NCI-H1694 treated with DMSO at 0.1 percent for 48 hours (cell line): ENCODE measurements at places on chromosomes 5 and 9.

DNA sequence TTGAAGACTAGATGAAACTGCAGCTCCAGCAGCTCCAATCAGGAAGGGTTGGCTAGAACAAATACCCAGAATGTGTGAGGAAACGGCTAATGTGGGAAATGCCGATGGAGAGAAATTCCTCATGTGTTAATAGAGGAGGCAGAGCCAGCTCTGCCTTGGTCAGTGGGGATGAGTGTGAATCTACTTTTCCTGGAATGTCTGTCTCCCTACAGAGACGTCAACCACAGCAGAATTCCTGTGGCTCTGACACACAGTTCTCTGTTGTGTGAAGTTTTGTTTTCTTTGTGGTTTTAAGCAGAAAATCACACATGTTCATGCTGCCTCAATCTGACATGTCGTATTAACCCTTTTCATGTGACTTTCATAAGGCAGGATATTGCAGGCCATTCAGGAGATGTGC is 476.6 kb upstream of the WWC1 start:
- DNase-seq, result no peak

GRCh38 chr5:155700333-155700732 is 626.6 kb upstream of the SGCD start:
- DNase-seq, result no peak

GRCh38 chr5:72107131-72107900 is at the start of gene MAP1B:
TSS of gene MAP1B (plus strand) at chr5:72107475. CDS start at chr5:72107532, 57 bp downstream.
- DNase-seq, result peak; percentile 84

DNA sequence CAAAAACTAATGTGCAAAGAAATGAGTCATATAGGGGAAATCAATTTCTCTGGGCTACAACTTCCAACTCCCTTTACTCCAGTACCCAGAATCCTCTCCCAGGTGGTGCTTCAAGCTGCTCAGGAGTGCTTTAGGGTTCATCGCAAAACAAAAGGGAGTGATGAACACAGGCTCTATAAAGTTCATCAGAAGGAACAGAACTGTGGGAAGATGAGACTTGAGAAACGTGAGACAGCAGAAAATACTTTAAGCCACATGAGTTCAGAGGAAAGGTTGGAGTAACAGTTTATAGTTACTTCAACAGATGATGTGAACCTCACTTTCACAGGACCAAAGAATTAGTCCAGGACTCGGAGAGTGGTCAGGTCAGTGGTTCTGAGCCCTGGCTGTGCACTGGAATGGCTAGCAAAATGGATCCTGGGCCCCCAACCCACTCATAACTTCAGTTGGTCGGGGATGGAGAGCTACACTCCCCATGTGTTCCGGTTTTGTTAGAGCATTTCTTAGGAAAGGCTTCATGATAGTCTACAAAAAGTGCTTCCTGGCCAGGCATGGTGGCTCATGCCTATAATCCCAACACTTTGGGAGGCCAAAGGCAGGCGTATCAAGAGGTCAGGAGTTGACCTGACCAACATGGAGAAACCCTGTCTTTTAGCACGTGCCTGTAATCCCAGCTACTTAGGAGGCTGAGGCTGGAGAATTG is 4.3 kb downstream of the RPL12 start:
- no peak for DNase-seq

- no peak for DNase-seq
These were observed 44.9 kb upstream of the MYO10 start for GRCh38 chr5:16980983-16981382.

DNA sequence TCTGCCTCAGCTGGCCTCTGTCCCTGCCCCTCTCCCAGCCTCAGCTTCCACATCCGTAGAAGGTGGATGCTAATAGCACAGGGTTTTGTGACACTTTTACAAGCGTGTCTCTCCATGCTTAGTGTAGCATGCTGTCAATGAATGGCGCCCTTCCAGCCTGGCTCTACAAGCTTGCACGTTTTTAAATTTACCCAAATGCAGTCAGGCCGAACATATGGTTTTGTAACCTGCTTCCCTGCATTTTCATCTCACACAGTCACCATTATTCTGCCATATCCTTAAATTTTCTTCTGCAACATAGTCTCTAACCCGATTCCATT is 28.8 kb downstream of the FAM163B start:
- peak; percentile 74 for DNase-seq

DNA sequence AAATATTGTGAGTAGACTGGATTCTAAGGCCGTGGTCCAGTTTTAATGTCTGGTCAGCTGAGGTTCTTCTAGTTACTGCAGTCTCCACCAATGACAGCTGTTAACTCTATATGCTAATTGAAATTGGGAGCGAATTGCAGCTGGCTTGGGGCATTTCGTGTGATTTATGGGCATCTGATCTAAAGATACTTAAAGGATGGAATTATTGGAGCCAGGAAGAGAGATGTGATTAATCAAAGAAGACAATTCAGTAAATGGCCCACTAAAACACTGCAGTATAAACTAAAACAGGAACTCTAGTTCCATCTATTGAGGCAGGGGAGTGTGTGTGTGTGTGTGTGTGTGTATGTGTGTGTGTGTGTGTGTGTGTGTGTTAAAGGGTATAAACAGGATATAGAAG is 157.5 kb upstream of the IQGAP2 start:
- no peak for DNase-seq

DNA sequence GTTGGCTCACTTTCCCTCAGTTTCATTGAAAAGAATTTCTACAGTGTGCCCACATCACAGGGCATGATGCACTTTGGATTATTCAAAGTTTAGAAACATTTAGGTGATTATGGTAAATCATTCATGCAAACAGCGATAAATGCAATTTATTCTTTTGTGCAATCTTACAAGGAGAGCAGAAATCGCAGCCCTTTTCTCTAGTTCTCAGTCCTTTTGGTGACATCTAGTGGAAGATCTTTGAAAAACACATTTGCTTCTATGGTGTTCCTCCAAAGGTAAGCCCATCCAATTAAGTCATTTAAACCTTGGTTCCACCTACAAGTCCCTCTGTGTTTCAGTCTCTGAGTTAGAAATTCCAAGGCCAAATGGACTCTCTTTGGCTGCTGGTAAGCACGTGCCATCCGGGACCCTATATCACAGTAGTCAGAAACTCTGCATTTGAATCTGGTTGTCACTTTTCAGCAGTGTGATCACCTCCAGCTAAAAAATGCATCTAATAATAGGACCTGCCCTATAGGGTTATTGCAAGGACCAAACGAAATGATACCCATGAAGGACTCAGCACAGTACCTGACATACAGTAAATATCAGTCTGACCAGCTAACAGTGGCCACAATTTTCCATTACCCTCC is 66.4 kb downstream of the MACROH2A1 start:
- peak; percentile 38 for DNase-seq

DNA sequence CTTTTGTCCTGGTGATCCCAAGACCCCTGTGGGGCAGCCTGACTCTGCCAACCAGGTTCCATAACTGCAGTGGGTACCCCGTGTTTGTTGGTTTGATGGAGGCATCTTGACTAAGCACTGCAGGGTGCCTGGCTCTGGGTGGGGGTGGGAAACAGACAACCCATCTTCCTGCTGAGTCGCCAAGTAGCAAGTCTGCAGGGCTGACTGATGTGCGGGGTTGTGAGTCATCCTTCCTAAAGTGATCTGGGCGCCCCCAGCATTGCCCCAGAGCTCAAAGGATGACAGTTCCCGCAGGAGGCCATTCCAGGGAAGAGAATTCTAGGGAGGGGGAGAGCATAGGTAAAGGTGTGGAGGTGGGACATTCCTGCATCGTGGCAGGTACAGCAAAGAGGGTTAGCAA is 23.5 kb downstream of the DAB2IP start:
- no peak for DNase-seq

GRCh38 chr9:97064176-97064575 is 25.2 kb upstream of the CTSV start:
- DNase-seq, result no peak

GRCh38 chr5:92206681-92207080 is 823.6 kb upstream of the ARRDC3 start:
- DNase-seq, result no peak

GRCh38 chr9:111731928-111732327 is 62.8 kb downstream of the SHOC1 start:
- no peak for DNase-seq

DNA sequence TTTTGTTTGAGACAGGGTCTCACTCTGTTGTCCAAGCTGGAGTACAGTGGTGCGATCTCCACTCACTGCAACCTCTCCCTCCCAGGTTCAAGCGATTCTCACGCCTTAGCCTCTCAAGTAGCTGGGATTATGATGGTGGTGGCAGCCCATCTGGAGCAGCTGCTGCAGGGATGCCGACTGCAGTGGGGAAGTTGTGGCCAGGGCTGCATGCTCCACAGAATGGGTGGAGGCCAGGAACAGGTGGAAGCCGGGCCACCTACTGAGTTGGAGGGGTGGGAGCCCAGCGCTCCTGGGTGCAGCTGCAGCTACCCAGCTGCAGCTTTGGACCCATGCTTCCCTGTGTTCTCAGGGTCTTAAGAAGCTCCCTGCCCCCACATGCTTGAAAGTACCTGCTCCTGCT is 99.7 kb downstream of the SCAI start:
- DNase-seq, result no peak

DNA sequence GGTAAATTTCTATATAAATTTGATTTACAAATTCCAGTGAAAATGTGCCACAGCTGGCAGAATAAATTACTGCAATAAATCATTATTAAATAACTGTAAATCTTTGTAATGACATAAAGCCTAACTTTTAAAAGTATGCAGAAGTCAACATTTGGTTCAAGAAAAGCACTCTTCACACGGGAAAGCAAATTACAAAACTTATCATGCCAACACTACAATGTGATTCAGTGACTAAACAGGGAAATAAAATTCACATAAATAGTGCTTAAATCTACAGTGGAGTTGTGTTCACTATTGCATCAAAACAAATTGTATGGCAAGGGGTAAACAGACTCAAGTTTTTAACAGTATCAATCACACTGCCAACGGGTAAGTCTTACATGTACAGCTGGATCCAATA is 117.2 kb downstream of the BNC2 start:
- DNase-seq, result no peak

GRCh38 chr5:91119981-91120850 is 262.9 kb downstream of the ARRDC3 start:
- no peak for DNase-seq

DNA sequence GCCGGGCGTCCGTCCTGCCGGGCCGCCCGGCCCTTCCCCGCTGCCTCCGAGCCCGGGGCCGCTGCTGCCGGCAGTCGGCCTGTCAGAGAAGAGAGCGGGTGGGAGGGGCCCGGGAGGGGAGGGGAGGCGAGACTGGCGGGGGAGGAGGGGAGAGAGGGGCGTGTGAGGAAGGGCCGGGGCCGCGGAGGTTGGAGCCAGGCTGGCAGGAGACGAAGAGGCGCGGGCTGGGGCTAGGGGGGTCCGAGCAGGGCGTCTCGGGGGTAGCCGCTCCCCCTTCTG is 570 bp downstream of the CREBRF start:
- no peak for DNase-seq

GRCh38 chr5:131589510-131590348 is 45.3 kb downstream of the RAPGEF6 start:
- peak; percentile 31 for DNase-seq

DNA sequence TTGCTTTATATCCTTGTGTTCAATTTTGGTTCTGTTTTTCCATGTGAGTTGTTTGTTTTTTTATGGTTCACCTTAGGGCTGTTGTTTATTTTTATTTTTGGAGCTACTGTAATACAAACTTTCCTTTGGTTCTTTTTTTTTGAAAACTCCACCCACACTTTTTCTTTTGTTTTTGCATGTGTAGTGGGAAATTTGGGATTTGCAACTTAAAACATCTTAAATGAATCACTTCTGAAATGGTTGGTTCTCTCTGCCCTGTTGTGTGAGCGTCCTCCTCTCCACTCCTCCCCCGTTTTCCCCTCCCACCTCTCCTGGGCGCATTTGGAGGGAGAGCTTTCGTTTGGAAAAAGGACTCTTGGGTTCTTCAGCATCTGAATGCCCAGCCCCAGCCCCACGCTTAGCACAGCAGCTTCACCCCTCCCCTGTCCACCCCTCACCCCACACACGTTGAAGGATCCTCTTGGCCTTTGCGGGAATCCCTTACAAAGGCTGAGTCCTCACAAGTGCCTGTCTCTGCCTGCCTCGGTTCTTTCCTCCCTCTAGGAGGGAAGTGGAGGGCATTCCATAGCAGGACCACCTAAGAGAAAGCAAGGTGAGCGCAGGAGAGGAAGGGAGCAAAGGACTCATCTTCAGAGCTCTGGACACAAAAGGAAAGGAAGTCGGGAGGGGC is 67.2 kb downstream of the DMRT1 start:
- DNase-seq, result no peak

GRCh38 chr5:1961304-1961946 is 78.7 kb upstream of the IRX4 start:
- DNase-seq, result no peak

DNA sequence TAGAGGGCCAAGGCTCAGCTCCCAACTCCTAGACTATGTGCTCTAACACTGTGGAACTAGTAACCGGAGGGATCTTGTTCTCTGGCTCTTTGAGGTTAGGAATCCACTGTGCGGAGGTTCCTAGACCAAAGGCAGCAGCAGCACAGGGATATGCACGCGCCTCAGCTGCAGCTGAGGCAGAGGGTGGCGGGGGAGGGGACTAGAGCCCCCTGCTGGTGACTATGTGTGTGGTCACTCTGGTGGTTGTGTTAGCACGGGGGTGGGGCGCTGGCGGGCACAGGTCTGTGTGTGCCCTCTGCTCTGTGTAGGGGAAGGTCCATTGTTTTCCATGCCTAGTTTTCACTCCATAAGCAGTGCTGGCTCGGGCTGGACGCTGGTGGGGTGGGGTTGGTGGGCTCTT is 458.0 kb upstream of the IZUMO3 start:
- no peak for DNase-seq

- no peak for DNase-seq
These were observed 15.5 kb downstream of the CSF1R start for GRCh38 chr5:150070821-150071220.

- no peak for DNase-seq
These were observed 158.6 kb downstream of the GLIS3 start for GRCh38 chr9:4141296-4141695.

- DNase-seq, result no peak
These were observed 67.5 kb upstream of the PRLR start for GRCh38 chr5:35297755-35298154.

- no peak for DNase-seq
These were observed 100.4 kb downstream of the NFIB start for GRCh38 chr9:14213504-14213903.

DNA sequence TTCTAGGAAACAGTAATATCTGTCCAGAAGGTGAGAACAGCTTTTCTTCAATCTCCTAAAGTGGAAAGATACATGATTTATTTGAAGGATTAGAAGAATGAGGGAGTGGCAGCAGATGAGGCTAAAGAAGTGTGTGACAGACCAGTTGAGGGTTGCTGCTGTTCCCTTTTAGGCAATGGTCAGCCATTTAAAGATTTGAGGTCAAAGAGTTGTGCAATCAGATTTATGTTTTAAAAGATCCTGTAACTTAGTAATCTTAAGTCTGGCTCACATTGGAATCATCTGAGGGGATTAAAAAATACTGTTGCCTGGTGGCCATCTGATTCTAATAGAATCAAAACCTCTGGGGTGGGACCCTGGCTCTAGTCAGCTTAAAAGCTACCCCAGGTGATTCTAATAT is 4.3 kb upstream of the SGCD start:
- DNase-seq, result no peak

- no peak for DNase-seq
These were observed 16.4 kb upstream of the ARSB start for GRCh38 chr5:79001471-79001870.

- DNase-seq, result no peak
These were observed 199.3 kb upstream of the PDE4D start for GRCh38 chr5:60092671-60093422.
